Activated CD4-positive, alpha-beta T cell treated with anti-CD3 and anti-CD28 coated beads for 48 hours (primary cell): ENCODE measurements at places on chromosomes 4 and X.

DNA sequence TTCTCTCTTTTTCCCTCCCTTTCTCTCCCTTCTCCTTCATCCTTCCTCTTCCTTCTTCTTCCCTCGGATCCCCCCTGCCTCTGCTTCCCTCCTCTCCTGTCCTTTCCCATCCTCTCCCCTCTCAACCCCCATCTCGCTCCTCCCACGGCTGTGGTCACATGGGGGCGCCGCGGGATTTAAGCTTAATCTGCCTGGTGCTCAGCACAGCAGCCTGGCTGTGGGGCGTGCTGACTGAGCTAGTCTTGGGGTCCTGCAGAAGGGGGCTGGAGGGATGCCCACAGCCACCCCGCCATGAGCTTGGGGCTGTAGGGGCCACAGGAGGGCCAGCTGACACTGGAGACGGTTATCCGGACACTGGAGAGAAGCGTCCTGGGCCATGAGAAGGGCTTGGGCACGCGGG lies 10.7 kb downstream of the SMIM10L2A start:
- DNase-seq: no peak

GRCh38 chrX:117002981-117003380 lies 540.2 kb upstream of the CT83 start:
- DNase-seq: no peak

DNA sequence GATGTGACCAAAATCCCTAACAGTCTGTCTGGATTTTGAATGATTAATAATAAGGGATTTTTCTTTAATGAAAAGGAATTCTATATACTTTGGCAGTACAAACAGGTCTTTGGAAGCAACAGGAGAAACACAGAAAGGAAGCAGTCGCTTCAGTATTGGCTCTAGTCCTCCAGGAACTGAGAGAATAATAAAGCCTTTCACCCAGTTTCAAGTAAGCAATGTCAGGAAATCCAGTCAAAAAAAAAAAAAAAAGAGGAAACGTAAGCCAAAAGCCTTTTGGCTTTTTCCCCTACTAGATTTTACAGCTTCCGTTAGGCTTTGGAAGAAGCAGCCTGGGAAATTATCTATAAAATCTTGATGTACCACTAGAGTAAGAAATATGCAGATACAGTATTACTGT lies 61.7 kb upstream of the HDAC8 start:
- no peak for DNase-seq

- no peak for DNase-seq
Observed at GRCh38 chr4:80540785-80541469, 205.4 kb downstream of the CFAP299 start.

GRCh38 chr4:54548098-54548620 lies 109.6 kb upstream of the KIT start:
- peak; percentile 5 for DNase-seq

GRCh38 chrX:121103381-121103780 lies 56.0 kb downstream of the GLUD2 start:
- DNase-seq: no peak

- DNase-seq: no peak
Observed at GRCh38 chrX:75107863-75108509, 48.1 kb downstream of the ABCB7 start.

DNA sequence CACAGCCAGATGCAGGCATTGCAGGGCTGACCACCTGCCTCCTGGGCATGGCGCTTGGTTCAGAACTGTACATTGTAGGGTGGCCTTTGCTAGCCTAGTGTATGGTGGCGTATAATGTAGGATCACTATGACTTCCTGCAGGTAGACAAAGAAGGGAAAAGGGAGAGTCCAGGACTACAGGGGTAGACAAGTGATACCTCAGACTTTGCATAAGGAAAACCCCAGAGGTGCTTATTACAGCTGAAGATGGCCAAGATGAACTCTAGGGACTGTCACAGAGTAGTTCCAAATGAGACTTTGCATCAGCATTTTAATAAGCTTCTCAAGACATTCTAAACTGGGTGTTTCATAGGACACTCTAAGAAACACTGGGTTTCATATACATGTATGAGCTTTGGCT lies 116.4 kb upstream of the PUDP start:
- no peak for DNase-seq

DNA sequence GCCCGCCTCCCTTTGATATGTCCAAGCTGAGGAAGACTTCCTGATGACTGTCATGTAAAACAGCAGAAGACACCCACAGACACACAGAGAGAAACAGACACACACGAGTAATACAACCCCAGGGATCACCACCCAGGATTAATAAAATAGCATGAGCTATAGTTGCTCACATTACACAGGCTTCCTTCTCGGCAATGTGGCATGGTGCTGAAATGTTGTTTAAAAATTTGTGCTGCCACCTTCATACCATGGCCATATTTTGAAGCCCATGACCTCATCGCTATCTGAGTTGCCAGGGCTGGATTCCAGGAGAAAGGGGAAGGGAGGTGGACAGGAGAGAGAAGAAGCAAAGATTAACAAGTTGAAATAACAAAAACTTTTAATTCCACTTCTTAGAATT lies 111.7 kb downstream of the SYNPO2 start:
- no peak for DNase-seq
